Cardiac ventricle fibroblast (primary cell): ENCODE measurements at places on chromosomes 7 and 10. TPM values are rescaled to one million over a fixed set of nuclear protein-coding genes. Genes with fewer than 3 reads are reported as not detected.

The MYOZ1 gene
- total RNA-seq: 0.12 TPM in 1 of 2 replicates, not detected in the other

The WNT2 gene
- not detected in 2 replicates for total RNA-seq

The RBP3 gene
- not detected in 2 replicates for total RNA-seq

The CHST15 gene
- 15.0 and 17.1 TPM in 2 replicates for total RNA-seq
